ENCODE measurements at places on chromosomes 12 and 14.
A peak's percentile ranks its signal among the peaks of the same experiment; 100 is the strongest.

GRCh38 chr12:48420039-48420775 lies 52.2 kb upstream of the ANP32D start:
- DNase-seq: no peak
- no peak overlapping the region for H3K27ac ChIP-seq
- no peaks in the 10 kb centered on the region for H3K36me3 ChIP-seq
- no peak overlapping the region for H3K4me3 ChIP-seq
- H3K4me1 ChIP-seq: no peaks in the 10 kb centered on the region

- H3K36me3 ChIP-seq: no peaks in the 10 kb centered on the region
- H3K27ac ChIP-seq: no peak overlapping the region
- H3K4me1 ChIP-seq: no peaks in the 10 kb centered on the region
- H3K4me3 ChIP-seq: no peak overlapping the region
- H3K27me3 ChIP-seq: no peaks in the 10 kb centered on the region
- DNase-seq: no peak
Observed at GRCh38 chr12:80032946-80033345, 66.4 kb upstream of the OTOGL start.

GRCh38 chr12:9762369-9762768 lies 1.7 kb upstream of the CD69 start:
- peaks cover 66% of the 10 kb centered on the region for H3K27me3 ChIP-seq
- no peak for DNase-seq
- H3K4me3 ChIP-seq: no peak overlapping the region

GRCh38 chr14:33847066-33847465 lies 103.8 kb downstream of the EGLN3 start:
- H3K27me3 ChIP-seq: no peaks in the 10 kb centered on the region
- H3K27ac ChIP-seq: no peak overlapping the region
- H3K4me1 ChIP-seq: no peaks in the 10 kb centered on the region

- no peaks in the 10 kb centered on the region for H3K27me3 ChIP-seq
- H3K36me3 ChIP-seq: peaks cover 13% of the 10 kb centered on the region
- no peak for DNase-seq
- H3K4me1 ChIP-seq: peaks cover 18% of the 10 kb centered on the region
- H3K27ac ChIP-seq: no peak overlapping the region
Observed at GRCh38 chr12:74541074-74541473, 3.4 kb downstream of the ATXN7L3B start.

DNA sequence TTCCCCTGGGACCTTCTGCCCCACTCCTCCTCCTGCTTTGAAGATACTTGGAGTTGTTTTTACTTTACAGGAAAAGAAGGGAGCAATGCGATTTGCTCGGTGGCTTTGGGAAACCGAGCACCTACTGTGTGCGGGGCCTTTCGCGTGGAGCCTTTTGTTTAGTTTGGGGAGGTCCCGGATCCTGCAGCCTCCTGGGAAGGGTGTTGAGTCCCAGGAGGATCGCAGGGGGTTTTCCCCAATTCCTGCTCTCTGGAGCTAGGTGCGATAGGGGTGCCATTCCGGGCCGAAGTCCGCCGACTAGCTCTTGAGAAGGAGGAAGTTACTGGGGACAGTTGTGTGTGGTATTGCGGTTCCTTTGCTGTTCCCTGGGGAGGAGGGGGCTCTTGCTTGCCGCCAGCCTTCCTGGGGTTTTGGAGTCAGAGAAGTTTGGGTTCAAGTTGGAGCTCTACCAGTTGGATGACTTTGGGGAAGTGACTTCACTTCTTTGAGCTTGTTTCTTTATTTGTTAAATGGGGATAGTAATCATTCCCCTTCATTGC lies 1.1 kb downstream of the BRI3BP start:
- no peaks in the 10 kb centered on the region for H3K27me3 ChIP-seq
- H3K36me3 ChIP-seq: 0 out of 2 replicates have a peak, but pooled peaks cover 3% of the 10 kb centered on the region
- H3K4me1 ChIP-seq: peaks cover 28% of the 10 kb centered on the region
- peak overlapping the region; percentile 86 for H3K4me3 ChIP-seq
- DNase-seq: no peak

DNA sequence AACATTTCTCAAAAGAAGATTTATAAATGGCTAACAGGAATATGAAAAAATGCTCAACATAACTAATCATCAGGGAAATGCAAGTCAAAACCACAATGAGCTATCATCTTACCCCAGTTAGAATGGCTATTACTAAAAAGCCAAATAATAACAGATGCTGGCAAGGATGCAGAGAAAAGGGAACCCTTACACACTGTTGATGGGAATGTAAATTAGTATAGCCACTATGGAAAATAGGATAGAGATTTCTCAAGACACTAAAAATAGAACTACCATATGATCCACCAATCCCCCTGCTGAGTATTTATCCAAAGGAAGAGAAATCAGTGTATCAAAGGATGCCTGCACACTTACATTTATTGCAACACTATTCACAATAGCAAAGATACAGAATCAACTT lies 58.3 kb downstream of the GUCY2C start:
- no peak overlapping the region for H3K4me3 ChIP-seq
- no peaks in the 10 kb centered on the region for H3K36me3 ChIP-seq
- no peak for DNase-seq

- H3K27me3 ChIP-seq: no peaks in the 10 kb centered on the region
- H3K27ac ChIP-seq: no peak overlapping the region
- no peak overlapping the region for H3K4me3 ChIP-seq
- peaks cover 24% of the 10 kb centered on the region for H3K4me1 ChIP-seq
- H3K36me3 ChIP-seq: no peaks in the 10 kb centered on the region
Observed at GRCh38 chr12:108616941-108617858, 16.5 kb downstream of the SELPLG start.

GRCh38 chr12:5965950-5966383 lies 20.9 kb upstream of the ANO2 start:
- DNase-seq: peak; percentile 28
- no peaks in the 10 kb centered on the region for H3K27me3 ChIP-seq
- no peak overlapping the region for H3K4me3 ChIP-seq

DNA sequence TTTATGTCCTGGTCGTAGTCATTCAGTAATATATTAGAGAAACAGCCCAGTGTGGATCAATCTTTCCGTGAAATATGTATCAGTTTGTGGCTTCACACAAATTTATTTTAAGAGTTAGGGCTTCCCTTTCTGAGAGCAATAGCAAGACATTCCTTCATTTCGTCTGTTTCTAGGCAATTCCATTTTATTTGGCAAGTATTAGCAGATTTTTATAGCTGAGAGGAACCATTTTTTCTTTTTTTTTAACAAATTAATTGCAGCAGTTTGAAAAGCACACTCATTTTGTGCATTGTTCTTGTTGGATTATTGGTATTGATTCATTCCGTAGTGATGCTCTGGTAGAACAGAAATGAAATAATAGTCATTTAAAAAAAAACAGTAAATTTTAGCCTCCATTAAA lies 132.9 kb downstream of the SRGAP1 start:
- H3K4me1 ChIP-seq: peaks cover 61% of the 10 kb centered on the region
- no peak overlapping the region for H3K27ac ChIP-seq
- no peak overlapping the region for H3K4me3 ChIP-seq
- no peak for DNase-seq
- no peaks in the 10 kb centered on the region for H3K36me3 ChIP-seq
- no peaks in the 10 kb centered on the region for H3K27me3 ChIP-seq

DNA sequence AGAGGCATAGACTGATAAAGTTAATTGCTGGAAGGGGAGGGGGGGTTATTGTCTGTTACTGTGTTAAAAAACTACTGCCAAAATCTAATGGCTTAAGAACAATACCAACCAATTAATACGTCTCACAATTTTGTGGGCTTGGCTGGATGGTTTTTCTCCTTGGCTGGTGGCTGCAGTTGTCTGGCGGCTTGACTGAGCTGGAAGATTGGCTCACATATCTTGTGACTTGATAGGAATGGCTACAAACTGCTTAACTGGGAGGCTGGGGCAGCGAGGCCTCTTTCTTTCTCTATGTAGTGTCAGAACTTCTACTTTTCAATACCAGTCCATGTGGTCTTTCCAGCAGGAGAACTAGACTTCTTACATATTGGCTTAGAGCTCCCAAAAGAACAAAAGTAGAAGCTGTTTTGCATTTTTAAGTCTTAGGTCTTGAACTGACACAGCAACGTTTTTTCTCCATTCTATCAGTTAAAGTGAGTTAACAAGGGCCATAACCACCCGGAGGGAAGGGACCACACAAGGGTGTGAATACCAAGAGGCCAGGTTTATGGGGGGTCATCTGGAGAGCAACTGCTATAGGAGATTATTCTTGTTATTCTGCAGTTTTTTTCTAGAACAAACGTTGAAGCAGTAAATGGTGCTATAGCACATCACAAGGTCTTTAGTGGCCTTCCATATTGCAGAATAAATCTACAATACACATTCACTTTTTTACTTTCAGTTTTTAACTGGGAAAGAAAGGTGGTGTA lies 46.9 kb downstream of the ZDHHC17 start:
- no peaks in the 10 kb centered on the region for H3K27me3 ChIP-seq
- no peaks in the 10 kb centered on the region for H3K4me1 ChIP-seq
- DNase-seq: no peak

DNA sequence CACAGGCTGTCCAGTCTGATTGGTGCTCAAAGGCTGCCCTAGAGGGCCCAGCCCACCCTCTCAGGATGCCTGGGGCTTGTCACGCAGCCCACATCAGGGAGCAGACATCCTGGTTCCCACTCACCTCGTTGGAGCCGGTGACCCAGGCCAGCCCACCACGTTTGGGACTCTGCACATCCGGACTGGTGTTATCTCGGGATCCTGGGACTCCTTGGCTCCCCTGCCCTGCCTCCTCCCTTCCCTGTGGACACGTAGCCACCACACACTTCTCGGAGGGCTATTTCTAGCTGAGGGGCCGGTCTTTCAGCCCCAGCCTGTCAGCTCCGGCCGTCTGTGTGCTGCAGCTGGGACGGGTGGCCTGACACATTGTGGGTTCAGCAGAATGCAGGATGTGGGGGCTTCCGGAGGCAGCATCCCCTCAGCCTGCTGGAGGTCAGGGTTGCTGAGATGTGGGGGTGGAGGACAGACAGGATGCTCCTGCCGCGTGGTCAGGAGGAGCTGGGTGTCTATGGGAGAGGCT lies 12.8 kb upstream of the FGF23 start:
- H3K27me3 ChIP-seq: peaks cover 36% of the 10 kb centered on the region
- H3K27ac ChIP-seq: no peak overlapping the region
- no peak for DNase-seq
- no peak overlapping the region for H3K4me3 ChIP-seq

GRCh38 chr14:74838166-74838565 lies 37.8 kb downstream of the PROX2 start:
- H3K27ac ChIP-seq: no peak overlapping the region
- H3K4me3 ChIP-seq: no peak overlapping the region
- peaks cover 8% of the 10 kb centered on the region for H3K36me3 ChIP-seq
- no peaks in the 10 kb centered on the region for H3K4me1 ChIP-seq
- H3K27me3 ChIP-seq: no peaks in the 10 kb centered on the region

DNA sequence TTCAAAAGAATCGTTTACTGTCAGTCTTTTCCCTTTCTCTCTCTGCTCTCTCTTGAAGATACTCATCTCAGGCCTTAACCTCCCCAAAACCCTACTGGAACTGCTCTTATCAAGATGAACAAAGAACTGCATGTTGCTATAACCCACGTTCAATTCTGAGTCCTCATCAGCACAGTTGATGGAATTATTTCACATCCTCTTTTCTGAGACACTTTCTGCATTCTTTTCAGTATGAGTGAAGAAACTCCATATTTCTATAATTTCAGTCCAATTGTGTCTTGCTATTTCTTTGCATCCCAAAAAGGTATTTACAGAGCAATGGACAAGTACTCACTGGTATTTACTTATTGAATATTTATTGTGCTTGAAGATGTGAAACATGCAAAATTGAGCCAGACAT lies 160.1 kb upstream of the CPNE8 start:
- DNase-seq: no peak
- H3K27ac ChIP-seq: no peak overlapping the region
- no peaks in the 10 kb centered on the region for H3K27me3 ChIP-seq
- H3K4me1 ChIP-seq: no peaks in the 10 kb centered on the region
- no peaks in the 10 kb centered on the region for H3K36me3 ChIP-seq

DNA sequence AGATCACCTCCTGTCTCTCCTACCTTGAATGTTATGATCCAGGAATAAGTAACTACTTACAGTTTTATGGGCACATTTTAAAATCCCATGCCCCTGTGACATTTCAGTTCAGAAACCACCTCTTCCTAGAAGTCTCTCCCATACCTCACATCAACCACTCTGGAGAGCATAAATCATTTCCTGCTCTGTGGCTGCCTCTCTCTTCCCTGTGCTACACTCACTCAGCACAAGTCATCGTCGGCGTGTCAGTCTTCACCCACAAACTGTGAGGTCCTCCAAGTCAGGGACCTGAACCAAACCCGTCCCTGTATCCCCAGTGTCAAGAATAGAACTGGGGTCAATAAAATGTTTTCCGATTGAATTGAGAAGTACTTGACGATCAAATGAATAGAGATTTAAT lies 863.3 kb downstream of the BCL11B start:
- no peak for DNase-seq
- no peaks in the 10 kb centered on the region for H3K27me3 ChIP-seq
- H3K4me3 ChIP-seq: no peak overlapping the region
- no peaks in the 10 kb centered on the region for H3K4me1 ChIP-seq
- no peak overlapping the region for H3K27ac ChIP-seq
- no peaks in the 10 kb centered on the region for H3K36me3 ChIP-seq

- H3K36me3 ChIP-seq: peaks cover 17% of the 10 kb centered on the region
- no peak for DNase-seq
- no peaks in the 10 kb centered on the region for H3K27me3 ChIP-seq
- H3K4me1 ChIP-seq: no peaks in the 10 kb centered on the region
- no peak overlapping the region for H3K4me3 ChIP-seq
- no peak overlapping the region for H3K27ac ChIP-seq
Observed at GRCh38 chr12:22059976-22060647, 14.1 kb downstream of the CMAS start.

- no peaks in the 10 kb centered on the region for H3K27me3 ChIP-seq
- no peaks in the 10 kb centered on the region for H3K4me1 ChIP-seq
- H3K4me3 ChIP-seq: no peak overlapping the region
- DNase-seq: no peak
- no peaks in the 10 kb centered on the region for H3K36me3 ChIP-seq
Observed at GRCh38 chr14:79788346-79788745, 423.0 kb downstream of the DIO2 start.

- no peak overlapping the region for H3K27ac ChIP-seq
- peaks cover 62% of the 10 kb centered on the region for H3K27me3 ChIP-seq
Observed at GRCh38 chr12:108414021-108414420, 74.9 kb upstream of the CMKLR1 start.

DNA sequence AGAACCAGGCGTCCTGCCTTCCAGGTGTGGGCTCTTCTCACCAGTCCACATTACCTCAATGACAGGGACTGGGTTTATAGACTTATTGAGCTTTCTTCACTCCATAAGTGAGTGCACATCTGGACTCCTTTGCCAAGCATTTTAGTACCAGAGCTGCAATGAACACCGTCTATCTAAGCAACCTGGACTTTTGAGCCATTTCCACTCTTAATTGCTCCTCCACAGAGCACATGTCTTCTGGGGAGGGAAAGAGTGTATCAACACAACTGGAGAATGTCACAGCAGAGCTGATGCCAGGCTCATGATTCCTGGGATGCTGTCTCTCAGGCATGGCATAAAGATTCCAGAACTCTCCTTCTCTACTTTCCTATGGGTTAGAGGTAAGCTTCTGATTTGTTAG lies 43.0 kb upstream of the BDKRB2 start:
- H3K27me3 ChIP-seq: no peaks in the 10 kb centered on the region
- DNase-seq: no peak
- no peak overlapping the region for H3K4me3 ChIP-seq
- no peaks in the 10 kb centered on the region for H3K36me3 ChIP-seq
- H3K4me1 ChIP-seq: no peaks in the 10 kb centered on the region
